Stimulated activated CD8-positive, alpha-beta memory T cell treated with anti-CD3 and anti-CD28 coated beads, Interleukin-2, amount 100 ng/mL, for 1 hour (primary cell): ENCODE measurements at places on chromosomes 7 and 10.

DNA sequence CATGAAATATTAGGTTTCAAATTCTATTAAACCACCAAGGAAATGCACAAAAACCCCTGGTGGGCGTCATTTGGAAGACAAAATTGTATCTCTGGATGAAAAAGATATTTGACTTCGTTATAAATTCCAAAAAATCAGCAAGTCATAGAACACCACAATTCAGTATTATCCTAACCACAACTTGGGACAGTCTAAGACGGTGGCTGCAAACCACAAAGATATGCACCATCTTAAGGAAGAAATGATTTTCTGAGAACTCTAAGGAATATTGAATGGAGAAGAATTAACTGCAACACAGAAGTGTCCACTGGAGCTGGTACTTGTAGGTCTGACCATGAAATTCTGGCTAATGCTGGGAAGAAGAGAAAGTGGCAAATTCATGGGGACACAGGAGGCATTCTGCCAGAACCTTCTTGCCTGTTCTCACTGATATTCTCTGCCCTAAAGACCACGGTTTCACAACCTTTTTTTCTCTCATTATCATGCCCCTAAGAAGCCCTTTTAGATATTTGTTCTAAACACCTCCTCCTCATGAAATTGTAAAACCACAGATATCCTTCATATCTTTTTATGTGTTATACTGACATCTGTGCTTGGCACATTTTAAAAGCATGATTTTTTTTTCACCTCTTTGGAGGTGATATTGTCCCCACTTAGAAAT is 92.9 kb downstream of the SFMBT2 start:
- DNase-seq: no peak

- DNase-seq: no peak
Measured at GRCh38 chr10:73577788-73578187, 13.4 kb downstream of the USP54 start.

- DNase-seq: no peak
Measured at GRCh38 chr7:143351060-143351459, 11.5 kb downstream of the FAM131B start.

DNA sequence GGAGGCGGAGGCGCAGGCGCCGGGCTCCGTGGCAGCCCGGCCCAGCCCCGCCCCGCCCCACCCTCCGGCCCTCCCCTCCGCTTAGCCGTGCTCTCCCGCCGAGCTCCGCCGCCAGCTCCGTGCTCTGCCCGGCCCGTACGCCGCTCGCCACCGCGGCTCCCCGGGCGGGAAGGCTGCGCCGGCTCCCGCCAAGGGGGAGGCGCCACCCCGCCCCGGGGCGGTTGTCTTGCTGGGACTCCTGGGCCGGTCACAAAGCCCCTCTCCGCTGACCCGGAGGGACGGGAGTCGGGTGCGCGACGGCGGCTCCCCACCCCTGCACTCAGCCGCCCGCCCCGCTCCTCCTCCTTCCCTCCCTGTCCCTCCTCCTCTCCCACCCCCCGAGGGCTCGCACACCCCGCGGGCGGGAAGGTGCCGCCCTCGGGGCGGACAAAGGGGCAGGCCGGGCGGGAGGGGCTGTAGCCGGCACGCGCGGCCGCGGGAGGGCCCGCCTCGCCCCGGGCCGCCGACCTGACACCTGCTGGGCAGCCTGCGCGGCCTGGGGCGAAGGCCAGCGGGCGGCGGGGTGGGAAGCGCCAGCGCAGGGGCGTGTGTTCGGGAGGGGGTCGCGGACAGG is 11.5 kb upstream of the SP8 start:
- DNase-seq: no peak

DNA sequence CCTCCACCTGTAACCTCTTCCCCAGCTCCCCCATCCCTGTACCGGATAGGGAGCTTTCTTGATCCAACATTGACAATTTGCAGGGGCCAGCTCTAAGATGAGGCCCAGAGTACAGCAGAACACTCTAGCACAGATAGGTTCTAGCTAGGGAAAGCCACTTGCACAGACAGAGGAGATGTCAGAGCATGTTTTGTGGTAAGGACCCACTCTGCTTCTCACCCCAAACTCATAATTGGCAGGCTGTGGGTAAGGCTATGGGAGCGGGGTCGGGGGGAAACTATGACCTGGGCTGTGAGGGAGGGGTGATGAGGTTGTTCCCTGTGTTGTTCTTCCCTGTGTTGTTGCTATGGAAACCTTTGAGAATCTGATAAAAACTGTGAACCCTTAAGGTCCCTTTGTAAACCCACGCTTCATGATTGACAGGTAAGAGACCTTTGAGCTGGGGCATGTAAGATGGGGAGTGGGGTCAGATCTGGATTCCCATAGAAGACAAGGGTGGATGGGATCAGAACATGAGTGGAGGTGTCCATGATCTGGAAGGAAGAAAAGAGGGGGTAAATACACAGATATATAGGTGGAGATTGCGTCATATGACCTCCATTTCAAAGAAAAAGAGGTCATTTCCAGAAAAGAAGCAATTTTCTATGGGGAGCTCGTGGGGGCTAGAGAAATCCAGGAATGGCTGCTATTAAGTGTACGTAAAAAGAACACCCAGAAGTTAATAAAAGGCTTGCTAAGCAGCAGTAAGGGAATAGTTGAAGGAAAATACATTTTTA is 4.0 kb downstream of the CALD1 start:
- DNase-seq: no peak

DNA sequence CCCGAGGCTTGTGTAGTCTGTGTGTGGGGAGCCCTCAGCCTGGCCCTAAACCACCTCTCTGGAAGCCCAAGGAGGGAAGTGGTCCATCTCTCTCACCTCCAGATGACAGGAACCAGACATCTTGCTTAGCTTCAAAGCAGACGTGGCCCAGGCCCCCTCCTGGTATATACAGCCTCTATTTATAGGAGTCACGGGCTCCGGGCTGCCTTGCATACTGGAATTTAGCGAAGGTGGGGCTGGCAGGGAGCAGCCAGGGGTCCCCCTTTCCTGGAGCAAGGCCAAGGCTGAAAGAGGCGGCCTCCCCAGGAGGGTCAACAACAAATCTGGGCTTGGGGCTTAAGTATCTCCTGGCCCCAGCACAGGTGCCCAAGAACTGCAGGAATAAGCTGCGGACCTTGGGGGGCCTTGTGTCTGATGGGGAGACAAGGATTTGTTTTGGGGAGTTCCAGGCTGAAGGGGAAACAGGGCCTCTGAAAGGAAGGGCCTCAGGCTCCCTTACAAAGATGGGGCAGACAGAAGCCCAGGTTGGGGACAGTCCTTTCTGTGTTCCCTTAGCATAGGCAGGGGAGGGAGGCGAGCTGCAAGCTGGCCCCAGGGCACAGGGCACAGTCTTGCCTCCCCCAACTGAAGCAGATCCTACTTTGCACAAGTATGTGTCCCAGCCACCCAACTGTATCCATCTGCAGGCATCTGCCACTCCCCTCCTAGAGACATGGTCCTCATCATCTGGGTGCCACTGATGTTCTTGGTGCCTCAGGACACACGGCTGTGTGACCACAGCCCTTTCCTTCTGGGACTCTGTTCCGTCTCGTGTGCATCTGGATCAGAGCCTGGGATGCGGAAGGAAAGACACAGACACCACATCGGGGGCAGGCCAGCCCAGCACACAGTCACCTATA is 11.9 kb downstream of the ZCCHC24 start:
- DNase-seq: no peak

DNA sequence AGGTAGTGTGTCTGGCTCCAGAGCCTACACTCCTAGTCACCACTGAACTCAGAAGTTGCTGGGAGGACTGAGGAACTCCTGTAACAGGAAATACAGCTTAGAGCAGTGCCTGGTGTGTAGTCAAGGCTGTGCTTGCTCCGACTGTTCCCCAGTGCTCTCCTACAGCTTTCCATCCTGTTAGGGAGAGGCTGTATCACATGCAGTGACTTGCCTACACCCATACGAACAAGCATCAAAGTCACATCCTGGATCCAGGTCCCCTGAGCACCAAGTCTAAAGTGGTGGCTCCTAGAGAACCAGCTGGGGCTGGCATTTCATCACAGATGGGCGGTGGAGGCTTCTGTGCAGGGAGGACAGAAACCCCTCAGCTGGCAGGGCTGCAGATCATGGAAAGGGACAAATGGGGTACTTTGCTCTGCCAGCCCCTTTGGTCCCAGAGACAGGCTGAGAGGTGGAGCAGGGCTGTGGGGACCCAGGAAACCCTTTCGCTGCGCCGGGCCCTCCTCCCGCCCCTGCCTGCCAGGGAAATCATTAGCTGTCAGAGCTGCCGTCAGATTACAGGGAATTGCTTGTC is 7.7 kb downstream of the ASB10 start:
- DNase-seq: no peak

GRCh38 chr10:130621231-130621775 is 485.1 kb downstream of the GLRX3 start:
- no peak for DNase-seq

GRCh38 chr7:14195079-14195478 is 205.6 kb upstream of the ETV1 start:
- DNase-seq: no peak

- DNase-seq: no peak
Measured at GRCh38 chr7:151437159-151437553, 2.8 kb downstream of the CRYGN start.

- DNase-seq: no peak
Measured at GRCh38 chr10:36540611-36541010, 584.8 kb upstream of the ANKRD30A start.

GRCh38 chr7:148911626-148912025 is 27.5 kb upstream of the EZH2 start:
- DNase-seq: no peak

GRCh38 chr7:52525772-52526341 is 509.6 kb upstream of the POM121L12 start:
- no peak for DNase-seq

DNA sequence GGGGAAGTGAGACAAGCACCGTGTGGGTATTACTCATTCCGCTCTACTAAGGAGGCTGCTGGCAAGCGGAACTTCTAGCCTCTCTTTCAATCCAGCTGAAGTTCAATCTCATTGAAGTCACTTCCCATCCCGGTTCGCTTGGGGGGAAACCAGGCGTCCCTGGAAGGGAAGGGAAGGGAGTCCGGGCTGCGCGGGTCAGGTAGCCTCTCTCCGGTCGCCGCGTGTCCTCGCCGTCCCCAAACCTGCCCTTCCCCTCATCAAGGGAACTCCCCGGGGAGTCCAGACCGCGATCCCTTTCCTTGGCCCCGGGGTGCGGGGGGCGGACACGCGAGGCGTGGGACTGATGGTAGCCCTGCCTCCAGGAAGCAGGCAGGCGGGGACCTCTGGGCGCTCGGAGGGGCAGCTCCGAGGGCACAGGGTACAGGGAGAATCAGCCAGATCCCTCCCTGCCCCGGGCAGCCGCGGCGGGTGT is 598 bp upstream of the ZEB1 start:
- peak; percentile 50 for DNase-seq

DNA sequence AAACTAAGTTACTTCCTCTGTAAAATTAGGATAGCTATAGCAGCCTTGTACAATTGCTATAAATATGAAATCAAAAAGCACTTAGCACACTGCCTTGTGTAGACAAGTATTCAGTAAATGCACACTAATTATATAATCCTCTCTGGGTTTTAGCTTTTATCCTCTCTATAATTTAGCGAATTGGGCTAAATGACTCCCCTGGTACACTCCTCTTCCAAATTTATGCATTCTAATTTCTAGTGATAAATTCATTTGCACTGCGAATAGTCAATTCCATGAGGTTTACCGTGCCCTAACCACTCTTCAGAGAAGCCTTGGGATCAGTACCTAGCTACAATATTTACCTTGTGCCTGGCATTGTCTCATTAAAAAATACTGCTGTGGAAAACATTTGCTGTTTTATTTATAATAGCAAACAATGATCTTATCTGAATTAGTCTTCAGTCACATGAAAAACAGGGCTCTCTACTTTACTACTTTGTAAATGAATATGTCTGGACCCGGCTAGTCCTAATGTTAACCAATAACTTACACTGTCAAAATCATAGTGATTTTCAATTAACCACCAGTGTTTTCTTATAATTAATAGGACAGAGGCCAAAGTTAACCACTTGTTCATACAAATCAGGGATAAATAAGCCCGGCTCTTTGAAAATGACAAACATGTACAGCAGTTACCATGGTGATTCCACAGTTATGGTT is 577.9 kb downstream of the IPMK start:
- DNase-seq: no peak

- no peak for DNase-seq
Measured at GRCh38 chr10:100779329-100779728, 33.9 kb downstream of the PAX2 start.

DNA sequence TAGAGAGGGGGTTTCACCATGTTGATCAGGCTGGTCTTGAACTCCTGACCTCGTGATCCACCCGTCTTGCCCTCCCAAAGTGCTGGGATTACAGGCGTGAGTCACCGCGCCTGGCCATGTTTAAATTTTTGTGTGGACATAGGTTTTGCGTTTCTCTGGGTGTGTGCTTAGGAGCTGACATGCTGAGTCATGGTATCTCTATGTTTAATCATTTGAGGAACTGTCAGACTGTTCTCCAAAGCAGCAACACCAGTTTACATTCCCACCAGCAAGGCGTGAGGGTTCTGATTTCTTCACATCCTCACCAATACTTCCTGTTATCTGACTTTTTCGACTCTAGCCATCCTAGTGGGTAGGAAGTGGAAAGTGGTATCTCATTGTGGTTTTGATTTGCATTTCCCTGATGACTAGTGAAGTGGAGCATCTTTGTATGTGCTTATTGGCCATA is 153.7 kb downstream of the DNAJB6 start:
- DNase-seq: no peak

DNA sequence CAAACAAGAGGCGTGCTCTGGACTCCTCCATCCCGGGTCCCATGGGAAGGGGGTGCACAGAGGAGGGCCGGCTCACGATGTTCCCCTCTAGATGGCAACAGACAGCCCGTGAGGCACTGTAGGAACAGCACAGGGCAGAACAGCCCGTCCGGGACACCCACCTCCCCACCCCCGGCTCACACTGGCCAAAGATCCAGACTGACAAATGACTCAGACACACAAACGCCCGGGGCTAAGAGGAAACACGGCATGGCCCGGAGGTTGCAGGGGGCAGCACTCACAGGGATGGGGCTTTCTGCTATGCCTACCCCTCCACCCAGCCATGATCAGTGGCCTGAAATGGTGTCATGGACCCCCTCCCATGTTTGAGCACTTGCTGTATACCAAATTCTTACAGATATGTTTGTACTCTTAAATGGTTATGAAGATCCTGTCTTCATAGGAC is 4.9 kb upstream of the ELN start:
- no peak for DNase-seq
